ENCODE measurements at places on chromosomes 3 and 15. TPM values are rescaled to one million over a fixed set of nuclear protein-coding genes. Genes with fewer than 3 reads are reported as not detected.

DNA sequence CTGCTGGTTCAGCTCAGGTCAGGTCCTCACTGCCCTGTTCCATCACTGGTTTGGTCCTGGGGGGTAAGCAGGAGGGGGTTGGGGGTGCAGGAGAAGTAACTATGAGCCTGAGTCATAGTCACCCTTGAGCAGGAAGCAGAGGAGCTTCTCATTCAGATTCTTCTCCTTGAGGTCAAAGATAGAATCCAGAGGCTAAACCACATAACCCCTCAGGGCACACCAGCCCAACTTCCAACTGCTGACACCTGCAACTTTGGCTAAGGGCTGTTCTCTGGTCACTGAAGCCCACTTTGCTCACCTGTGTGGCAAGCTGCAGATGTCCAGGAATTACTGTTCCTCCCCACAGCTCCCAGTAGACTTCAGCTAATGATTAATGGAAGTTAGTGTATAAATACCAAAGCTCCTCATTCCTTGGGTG lies 48.8 kb upstream of the LRRFIP2 start:
- DNase-seq = no peak

GRCh38 chr3:128247666-128248409 lies 94.6 kb downstream of the EEFSEC start:
- no peak for DNase-seq

DNA sequence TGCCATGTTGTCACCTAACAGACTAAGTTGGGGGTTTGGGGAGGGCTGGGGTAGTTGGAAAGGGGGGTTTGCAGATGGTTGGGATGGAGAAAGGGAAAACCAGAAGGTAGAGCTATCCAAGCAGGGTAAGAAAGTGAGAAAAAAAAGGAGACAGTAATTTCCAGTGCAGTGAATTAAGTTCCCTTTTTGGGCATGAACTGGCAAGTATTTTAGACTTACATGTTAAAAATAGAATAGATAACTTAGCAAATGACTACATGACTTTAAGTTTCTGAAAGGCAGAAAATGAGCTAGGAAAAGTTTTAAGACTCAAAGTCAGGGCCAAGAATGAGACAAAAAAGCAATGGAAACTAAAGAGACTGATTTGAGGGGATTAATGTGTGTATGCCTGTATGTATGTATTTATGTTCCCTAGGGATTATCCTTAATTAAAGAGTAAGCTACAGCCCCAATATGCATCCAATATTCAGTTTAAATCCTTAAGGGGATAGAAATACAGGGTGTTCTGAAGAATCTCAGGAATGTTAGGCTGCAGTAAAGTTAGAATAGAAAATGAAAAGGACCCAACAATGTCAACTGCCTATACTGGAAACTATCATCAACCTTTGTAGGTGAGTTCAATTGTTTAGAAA lies 285.2 kb upstream of the MME start:
- DNase-seq = no peak

GRCh38 chr3:33211444-33211843 lies 7.2 kb downstream of the SUSD5 start:
- DNase-seq = peak; percentile 96

DNA sequence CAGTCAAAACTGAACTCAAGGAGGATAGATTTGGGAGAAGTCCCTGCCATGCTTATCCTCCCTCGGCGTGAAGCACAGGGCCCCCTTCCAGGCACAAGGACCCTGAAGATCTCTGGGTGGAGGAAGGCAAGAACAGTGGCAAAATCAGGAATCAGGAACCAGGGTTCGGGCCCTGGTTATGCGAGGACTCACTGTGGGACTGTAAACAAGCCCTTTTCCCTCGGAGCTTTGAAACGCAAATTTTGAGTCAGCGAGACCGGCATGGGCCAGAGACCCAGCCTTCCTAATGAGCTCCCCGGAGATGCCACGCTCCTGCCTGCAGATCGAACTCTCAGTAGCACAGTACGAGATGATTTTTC lies 70.1 kb downstream of the SLC12A8 start:
- no peak for DNase-seq

- DNase-seq = no peak
These were observed 258.5 kb downstream of the PDCD6IP start for GRCh38 chr3:34056951-34057390.

DNA sequence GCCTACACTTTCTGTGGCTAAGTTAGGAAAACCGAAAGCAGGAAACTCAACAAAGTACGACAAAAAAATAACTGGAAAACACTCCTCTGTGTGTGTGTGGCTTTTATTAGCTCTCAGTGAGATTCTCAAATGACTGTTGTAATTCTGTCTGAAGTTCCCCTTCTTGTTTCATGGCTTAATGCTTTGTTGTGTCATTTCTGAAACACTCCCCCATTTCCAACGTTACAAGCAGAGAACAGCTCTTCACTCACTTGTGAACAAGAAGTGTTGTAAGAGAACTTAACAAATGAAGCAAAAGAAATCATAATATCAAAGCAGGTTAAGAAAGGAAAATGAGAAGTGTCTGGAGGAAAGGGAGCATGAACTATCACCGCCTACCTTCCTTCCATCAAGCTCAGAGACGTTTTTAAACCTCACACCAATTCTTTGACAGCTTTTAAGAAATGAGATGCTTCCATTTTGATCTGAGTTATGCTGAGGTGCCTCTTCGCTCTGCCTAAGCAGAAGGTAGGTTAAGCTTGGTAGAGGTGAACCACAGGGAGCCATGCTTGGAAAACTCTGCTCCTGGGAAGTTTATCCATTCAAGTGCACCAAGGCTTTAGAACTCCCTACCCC lies 12.4 kb upstream of the SEC62 start:
- DNase-seq = no peak

DNA sequence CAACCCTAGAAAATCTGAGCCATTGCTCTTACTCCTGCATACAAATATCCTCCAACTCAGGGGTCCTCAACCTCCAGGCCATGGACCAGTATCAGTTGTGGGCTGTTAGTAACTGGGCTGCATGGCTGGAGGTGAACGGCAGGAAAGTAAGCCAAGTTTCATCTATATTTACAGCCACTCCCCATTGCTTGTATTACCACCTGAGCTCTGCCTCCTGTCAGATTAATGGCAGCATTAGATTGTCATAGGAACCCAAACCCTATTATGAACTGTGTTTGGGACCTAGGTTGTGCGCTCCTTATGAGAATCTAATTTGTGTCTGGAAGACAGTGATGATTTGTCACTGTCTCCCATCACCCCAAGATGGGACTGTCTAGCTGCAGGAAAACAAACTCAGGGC lies 246.5 kb upstream of the CDIN1 start:
- DNase-seq = no peak

DNA sequence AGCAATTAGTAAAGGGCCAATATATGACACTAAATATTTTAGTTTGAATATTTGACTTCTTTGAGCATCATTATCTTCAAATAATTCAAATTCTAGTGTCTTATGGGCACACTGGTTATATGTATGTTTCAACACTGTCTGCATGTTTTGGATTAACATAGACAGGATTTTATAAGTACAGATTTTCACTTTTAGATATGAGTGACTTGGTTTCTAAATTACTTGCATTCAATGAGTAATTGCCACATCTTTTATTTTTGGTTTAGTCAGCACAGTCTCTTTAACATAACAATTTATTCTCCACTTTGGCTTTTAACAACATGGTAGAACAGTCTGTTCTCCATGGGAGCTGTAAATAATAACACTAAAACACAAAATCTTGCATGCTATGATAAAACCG lies 674.8 kb downstream of the TBL1XR1 start:
- no peak for DNase-seq

C2CD4B gene
- 31.5 TPM for polyA plus RNA-seq

GOLGA8K gene
- polyA plus RNA-seq = 0.10 TPM

NAALADL2 gene
- polyA plus RNA-seq = 0.86 TPM

HTD2 gene
- polyA plus RNA-seq = 8.2 TPM

SLC30A4 gene
- 2.4 TPM for polyA plus RNA-seq

AADAC gene
- 0.62 TPM for polyA plus RNA-seq

PDE12 gene
- polyA plus RNA-seq = 12.7 TPM

SEMA6D gene
- polyA plus RNA-seq = 16.4 TPM

ATP10A gene
- not detected for polyA plus RNA-seq
